ENCODE measurements at places on chromosomes 2 and 18.

DNA sequence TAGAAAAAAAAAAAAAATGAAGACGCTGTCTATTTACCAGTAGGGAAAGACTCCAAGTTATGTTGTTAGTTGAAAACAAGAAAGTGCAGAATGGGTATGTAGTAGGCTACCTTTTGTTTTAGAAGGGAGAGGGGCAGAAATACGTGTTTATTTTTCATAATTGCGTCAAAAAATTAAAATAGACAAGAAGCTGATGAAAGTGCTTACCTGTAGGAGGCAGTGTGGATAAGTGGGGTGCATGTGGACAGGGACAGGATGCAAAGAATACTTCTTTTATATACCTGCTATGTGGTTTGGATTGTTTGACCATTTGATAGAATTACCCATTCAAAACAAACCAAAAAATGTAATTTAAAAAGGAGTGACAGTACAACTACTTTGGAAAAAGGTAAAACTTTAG lies 3.0 kb upstream of the GCG start:
- DNase-seq = no peak

DNA sequence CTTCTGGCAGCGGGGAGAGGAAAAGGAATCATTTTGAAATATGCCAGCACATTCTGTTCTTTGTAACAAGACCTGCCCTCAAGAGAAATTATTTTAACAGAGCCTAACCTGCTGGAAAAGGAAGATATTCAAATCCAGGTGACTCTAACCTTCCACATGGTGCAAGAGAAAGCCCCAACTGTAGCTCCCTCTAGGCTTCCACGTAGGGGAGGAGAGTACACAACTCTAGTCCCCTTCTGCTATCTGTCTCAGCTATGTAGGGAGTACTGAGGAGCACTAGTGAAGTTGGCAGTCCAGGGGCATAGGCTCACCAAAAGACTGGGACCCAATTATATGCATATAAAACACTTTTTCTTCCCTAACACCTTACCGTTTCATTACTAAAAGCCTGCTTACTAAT lies 82.2 kb upstream of the SIX3 start:
- DNase-seq = no peak

DNA sequence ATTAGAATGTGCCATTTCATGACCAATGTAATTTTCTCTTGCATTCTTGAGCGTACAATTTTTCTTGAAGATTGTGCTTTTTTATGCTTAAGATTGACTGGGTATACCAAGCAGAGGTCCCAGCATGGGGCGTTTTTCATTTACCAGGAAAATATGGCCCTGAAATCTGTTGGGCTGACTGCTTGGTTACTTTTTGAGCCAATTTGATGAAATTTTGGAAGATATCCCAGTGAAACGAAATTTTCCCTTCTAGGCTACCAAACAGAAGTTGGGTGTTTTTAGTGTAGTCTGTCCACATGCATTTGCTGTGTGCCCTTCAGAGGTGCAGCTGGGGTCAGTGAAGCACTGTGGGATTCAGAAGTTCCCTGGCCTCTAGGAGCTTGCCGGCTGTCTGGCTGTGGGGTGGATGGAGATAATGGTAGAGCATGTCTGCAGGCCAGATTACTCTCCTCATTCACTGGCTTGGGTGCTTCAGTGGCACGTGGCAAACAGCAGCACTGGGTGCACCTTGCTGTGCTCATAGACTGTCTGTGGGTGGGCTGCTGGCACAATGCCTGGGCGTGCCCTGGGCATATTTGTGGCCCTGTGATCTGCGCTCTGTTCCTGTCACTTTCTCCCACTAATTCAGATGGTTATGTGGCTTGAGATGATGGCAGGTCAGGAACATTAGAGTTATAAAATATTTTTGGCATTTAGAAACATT lies 73.3 kb downstream of the LDLRAD4 start:
- no peak for DNase-seq

- no peak for DNase-seq
Measured at GRCh38 chr18:62371436-62371835, 46.3 kb downstream of the TNFRSF11A start.

GRCh38 chr2:85110991-85111560 lies 22.1 kb upstream of the TCF7L1 start:
- no peak for DNase-seq

DNA sequence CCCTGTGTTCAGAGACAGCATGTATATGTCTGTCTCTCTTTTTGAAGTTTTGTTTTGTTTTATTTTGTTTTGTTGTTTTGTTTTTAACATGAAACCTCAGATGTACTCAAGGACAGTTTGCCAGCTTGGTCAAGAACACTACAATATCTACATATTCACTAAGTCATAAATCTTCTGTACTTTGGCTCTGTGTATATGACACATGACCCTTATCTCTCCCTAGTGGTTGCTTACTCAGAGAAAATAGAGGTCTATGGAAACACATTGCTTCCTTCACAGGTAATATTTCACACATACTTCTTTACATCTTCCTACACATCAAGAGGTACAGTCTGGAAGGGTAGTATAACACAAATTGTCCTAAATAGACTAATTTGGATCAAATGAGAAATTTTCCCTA lies 312.6 kb upstream of the VRK2 start:
- no peak for DNase-seq

DNA sequence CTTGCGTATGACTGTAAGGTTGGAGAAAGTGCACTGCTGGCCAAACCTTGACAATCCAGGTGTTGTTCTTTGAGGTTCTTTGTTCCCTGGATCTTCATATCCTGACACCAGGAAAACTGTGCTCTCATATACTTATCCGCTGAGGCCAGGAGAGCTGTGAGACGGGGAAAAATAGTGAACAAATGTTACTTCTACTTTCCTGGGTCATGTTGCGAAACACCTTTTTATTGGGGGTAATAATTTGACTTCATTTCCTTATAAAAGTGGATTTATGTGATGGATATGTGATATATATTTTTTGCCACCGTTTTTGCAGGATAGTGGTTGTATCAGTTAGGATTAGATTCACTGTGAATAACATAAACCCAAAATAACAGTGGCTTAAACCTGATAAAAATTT lies 336.1 kb downstream of the OSR1 start:
- no peak for DNase-seq

DNA sequence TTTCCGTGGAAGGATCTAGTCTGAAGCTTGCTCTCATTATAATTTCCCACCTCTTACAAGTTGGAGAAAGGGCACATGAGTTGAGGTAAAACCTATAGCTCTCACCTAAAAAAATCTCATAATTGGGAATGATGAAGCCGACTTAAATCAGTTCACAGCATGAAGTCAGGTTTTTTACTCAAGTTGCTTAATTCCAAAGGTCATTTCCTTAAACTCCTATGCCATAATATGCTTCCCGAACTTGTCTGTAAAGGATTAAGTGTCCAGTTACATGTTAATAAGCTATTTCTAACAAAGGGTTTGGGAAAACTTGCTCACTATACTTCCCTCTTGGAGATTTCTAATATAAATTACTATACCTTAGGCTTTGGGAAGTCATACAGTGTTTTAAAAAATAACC lies 481.2 kb downstream of the NUP35 start:
- DNase-seq = no peak

- DNase-seq = no peak
Measured at GRCh38 chr2:171150694-171151285, 9.9 kb downstream of the TLK1 start.

- no peak for DNase-seq
Measured at GRCh38 chr18:48788373-48788772, 162.4 kb downstream of the SMAD7 start.

DNA sequence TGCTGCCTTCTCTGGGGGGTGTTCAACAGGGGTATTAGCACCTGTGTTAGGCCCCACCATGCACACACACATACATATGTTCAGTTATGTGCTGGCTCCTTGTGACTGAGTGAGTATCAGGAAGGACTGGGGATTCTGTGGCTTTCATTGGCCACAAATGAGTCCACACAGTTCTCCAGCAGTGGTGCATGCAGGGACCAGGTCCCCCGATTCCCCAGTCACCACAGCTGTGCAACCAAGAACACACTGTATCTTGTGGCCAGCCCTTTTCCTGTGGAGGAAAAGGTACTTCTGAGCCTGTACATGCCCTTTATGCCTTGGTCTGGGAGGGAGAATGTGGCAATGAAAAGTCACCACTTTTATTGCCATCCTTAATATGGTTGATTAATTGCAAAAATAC lies 74.9 kb upstream of the KLF7 start:
- no peak for DNase-seq

- no peak for DNase-seq
Measured at GRCh38 chr2:230828272-230828961, 36.3 kb upstream of the ITM2C start.

- DNase-seq = no peak
Measured at GRCh38 chr2:72583376-72583775, 242.5 kb downstream of the EXOC6B start.

DNA sequence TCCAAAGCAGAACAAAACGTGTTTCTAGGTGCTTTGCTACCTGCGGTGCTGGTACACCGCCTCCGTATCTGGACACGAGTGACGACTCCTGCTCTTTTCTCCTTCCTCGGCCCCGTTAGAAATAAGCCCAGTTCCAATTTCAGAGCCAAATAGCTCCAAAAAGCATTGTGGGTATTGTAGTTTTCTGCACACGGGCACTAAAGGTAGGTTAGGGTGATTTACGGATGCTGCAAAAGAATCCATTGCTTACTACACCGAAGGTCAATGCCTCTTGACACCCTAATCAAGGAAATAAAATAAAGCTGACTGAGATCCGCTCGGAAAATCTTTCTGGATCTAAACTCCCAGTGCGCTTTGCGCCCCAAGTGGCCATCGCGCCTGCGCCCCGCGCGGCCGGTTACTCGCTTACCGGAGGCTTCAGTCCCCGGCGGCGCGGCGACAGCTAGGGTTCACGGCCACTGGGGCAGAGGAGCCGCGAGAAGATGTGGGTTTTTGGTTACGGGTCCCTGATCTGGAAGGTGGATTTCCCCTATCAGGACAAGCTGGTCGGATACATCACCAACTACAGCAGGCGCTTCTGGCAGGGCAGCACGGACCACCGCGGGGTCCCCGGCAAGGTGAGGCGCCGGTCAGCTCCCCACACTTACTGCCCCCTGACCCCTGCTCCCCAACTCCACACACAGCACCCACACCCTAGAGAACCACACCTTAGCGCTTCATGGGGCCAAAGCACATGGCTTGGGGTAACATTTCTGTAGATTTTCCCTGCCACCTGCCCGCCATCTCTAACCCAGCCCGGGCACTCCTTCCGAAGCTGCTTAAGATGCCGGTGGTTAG lies at the start of gene CHAC2:
CHAC2 (plus strand) TSS at position 400 of the 837 bp plus-strand sequence; CDS start at position 483, 83 bp downstream.
- DNase-seq = peak; percentile 88

DNA sequence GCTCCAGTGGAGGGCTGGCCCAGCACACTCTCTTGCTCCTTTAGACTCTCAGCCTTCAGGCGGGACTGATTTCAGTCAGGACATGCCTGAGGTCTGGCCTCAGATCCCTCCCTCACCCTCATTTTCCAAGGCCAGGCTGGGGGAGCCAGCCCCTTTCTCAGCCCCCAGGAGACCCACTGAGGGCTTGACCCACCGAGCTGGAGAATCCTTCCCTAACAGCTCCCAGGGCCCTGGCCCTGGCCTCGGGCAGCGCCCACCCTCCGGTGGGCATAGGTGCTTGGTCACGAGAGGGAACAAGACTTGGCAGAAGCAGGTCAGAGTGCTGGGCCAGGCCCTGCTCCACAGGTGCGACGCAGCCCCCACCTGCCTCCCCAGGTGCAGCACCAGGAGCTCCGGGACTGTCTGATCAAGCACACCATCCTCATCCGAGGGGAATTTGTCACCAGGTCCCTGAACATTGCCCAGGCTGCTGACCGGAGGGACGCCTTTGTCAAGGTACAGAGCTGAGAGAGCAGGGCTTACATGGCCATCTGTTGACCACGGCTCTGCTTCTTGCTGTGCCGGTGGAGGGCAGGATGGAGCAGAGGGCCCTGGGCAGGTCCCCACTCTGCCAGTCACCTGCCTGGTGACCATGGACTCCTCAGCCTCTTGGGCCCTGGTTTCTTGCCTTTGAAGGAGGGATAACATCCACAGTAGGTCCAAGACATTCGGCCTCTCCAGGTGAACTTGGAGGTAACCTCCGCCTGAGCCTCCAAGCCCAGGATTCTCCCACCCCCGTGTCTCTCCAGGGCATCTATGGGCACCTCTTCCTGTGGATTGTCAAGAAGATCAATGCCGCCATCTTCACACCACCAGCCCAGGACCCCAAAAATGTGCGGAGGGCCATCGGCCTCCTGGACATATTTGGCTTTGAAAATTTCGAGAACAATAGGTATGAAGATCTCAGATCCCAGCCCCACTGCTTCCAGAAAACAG lies 46.3 kb downstream of the MYO7B start:
- DNase-seq = no peak

- peak; percentile 43 for DNase-seq
Measured at GRCh38 chr2:9258501-9258900, 51.9 kb downstream of the ASAP2 start.

DNA sequence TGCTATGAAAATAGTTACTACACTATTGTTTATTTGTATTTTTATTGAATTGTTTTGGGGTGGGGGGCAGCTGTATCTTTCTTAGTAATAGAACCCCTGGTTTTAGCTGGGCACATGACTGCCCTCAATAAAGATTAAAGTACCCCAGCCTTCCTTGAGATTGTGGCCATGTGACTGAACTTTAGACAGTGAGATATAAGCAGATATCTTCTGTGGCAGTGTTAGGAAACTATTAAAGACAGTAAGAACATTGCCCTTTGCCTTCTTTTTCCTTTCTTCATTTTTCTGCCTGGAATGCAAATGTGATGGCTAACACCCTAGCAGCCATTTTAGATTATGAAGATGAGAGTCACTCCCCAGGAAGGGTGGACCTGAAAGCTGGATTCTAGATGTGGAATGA lies 47.9 kb upstream of the AKAIN1 start:
- no peak for DNase-seq

- DNase-seq = no peak
Measured at GRCh38 chr2:102929721-102930120, 167.9 kb downstream of the TMEM182 start.

GRCh38 chr2:147614471-147614870 lies 230.4 kb upstream of the ACVR2A start:
- DNase-seq = no peak

GRCh38 chr2:149908726-149909683 lies 321.4 kb upstream of the MMADHC start:
- peak; percentile 43 for DNase-seq

GRCh38 chr18:26745288-26746181 lies 120.0 kb downstream of the AQP4 start:
- DNase-seq = peak; percentile 3

DNA sequence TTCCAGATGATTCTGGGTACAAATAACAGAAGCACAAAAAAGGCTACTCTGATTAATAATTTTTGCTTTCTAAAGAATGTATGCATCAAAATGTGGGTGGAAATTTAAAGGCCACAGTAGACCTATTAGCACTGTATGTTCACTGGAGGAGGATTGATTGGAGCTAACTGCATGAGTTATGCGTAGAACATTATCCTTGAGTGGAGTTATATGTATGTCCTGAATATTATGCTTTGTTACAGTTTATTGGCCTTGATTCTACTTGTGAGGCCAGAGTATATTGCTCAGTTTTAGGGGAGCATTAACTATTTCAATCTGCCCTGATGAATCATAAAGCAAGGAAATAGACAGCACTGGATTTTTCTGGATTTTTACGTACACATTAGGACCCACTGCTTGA lies 87.9 kb downstream of the CDCA7 start:
- no peak for DNase-seq
